ENCODE measurements at places on chromosomes 5 and 9.
A peak's percentile ranks its signal among the peaks of the same experiment; 100 is the strongest.

- DNase-seq, result peak; percentile 87
Observed at GRCh38 chr5:173302546-173303155, 25.6 kb downstream of the STC2 start.

- no peak for DNase-seq
Observed at GRCh38 chr5:62144401-62145022, 161.5 kb upstream of the KIF2A start.

DNA sequence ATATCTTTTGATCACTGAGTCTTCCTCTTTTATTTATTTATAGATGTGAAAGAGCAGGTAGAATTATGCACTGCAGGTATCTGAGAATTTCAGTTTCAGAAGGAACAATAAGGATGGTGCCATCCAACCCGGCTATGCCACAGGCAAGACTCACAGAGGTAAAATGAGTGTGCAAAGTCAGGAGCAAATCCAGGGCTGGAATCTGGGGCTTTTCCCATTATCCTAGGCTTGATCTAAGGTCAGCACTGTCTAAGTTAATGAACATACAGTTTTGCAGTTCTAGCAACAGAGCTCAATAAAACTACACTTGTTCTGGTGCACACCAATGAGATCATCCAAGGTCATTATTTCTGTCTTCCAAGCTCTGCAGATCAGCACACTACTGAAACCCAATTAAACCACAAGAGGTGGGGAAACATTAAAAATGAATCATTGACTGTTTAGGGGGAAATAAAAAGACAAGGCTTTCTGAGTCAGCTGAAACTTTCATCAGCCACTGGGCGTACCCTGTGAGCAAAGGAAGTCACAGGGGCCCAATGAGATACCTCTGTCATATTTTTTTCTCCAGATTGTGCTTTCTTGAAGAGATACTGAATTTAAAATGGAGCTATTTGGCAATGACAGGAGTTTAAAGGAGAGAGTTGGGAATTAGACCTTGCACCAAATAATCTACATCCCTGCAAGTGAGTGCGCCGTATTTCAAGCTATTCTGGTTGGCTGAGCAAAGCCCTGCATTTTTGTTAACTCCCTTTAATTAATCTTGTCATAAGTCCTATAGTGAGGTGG is 662.2 kb upstream of the ZNF608 start:
- peak; percentile 57 for DNase-seq

DNA sequence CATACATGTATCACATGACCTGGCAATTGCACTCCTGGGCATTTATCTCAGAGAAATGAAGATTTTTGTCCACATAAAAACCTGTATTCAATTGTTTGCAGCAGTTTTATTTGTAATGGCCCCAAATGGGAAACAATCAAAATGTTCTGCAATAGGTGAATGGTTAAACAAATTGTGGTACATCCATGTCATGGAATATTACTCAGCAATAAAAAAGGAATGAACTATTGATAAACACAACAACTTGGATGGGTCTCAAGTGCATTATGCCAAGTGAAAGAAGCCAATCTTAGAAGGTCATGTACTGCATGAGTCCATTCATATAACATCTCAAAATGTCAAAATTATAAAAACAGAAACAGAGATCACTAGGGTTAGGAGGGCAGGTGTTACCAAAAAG is 1.5 kb upstream of the NDUFS4 start:
- no peak for DNase-seq

GRCh38 chr5:28117273-28117672 is 1078.9 kb upstream of the CDH9 start:
- no peak for DNase-seq

DNA sequence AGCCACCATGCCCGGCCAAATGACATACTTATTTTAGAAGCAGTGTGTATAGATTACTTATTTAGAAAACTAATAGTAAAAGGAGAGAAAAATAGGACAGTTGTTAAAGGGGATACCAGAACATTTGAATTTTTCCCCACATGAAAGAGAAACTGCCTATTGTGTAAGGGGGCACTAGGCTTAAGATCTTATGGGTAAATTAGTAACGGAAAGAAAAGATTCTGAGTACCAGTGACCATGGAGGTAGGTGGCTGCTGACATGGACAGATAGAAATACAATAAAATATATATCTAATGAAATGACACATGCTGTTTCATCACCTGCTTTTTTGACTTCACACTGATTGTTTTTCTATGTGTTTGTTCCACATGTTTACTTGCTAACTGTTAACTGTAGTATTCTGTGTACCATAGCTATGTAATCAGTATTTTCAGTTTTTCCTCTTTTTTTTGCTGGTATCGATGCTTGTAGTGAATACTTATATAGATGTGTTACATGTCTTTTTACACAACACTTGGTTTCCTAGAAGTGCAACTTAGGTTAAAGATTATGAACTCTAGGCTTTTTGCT is 3.0 kb upstream of the DNAJC21 start:
- DNase-seq, result no peak

DNA sequence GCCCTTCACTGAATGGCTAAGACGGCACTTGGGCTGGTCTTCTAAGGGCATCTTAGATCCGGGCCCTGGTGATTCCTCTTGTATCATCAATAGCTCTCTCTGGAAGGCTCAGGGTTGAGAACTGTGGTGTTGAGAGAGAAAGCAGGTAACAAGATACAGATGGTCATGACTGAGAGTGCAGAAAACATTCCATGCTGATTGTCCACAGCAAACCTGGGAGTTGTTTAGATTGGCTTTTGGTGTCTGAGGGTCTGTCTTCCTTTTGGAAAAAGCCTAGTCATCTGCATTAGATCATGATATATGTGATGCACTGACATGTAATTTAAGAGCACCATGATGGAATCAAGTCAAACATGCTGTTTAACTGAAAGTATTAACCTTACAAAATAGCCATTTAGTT is 331.9 kb downstream of the ADAMTS6 start:
- no peak for DNase-seq

DNA sequence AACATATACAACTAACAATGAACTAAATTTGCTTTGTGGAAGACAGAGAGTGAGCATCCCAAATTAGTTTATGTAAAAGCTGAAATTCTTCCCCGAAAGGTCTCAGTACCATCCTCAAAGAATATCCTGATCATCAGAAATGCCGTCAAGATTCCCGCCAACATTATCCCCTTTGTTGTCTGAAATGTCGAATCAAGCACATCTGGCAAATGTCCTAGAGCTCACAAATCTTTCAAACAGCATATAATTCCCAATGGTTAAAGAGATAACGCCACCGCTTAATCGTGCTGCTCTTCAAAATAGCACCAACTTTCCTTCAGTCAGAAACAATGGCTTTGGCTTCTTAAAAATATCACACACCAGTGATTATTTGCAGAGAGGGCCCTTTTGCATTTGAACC is 23.8 kb downstream of the MORN5 start:
- no peak for DNase-seq

DNA sequence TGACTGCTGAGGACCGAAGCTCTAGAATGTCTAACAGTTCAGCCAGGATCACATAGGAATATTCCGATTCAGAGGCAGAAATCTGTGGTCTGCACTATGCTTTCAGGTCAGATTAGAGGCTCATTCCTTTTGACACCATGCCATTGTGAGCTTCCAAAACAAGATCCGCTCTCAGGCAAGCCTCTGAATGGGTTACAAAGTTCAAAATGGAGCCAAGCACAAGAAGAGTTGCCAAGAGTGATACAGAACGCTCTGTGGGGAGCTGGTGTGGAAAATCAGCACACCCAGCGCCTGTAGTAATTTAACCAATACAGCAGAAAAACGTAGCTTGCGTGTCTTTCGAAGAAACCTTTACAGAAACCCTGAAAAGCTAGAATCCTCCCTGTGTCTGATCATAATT is 33.3 kb upstream of the FAT2 start:
- no peak for DNase-seq

DNA sequence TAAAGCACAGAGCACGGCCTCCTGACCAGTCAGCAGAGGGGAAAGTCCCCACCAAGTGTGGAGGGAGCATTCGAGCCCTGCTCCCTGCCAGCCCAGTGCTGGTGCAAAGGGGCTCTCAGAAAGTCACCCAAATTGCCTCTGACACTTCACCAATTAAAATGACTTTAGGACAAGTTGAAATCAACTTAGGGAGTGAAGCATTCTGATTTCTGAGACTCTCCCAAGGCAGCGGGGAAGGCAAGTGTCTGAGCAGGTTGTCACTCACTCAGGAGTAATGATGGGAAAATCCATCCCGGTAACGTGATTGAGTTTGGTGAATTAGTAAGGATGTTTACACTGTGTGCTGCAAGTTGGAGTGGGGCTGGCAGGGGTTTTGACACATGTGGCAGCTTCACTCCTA is 73.7 kb downstream of the PCDH1 start:
- no peak for DNase-seq

GRCh38 chr5:178241688-178242231 is 9.2 kb upstream of the PHYKPL start:
- DNase-seq, result no peak

DNA sequence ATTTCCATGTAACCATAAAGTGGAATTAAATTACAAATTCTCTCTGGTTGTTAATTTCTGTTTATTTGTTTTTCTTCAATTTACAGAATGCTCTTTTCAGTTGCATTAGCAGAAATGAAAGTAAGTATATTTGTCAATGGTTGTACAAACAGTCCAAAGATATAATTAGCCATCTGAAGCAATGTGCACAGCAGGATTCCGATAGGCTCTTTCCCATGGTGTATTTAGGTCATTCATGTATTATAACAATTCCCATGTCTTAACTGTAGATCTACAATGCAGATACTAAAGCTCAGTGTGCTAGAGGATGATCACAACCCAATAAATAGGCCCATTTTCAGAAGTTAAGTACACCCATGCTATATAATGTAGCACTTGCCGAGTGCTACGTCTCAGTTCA is 43.8 kb downstream of the RECK start:
- no peak for DNase-seq

DNA sequence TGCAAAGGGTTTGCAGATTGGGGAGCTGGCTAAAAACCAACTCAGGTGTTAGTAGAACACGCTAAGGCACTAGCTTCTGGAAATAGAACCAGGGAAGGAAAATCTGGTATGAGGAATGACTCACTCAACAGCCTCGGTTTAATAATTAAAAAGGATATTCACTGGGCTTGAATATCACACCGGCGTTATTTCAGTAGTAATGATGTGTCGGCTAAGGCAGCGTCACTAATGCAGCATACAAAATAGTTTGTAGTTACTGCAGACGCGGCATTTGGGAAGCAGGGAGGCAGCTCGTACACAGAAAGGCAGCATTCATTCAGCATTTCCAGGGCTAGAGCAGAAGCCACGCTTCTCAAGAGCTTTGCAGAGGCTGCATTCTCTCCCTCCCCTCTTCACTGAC is 1.7 kb downstream of the ADRA1B start:
- DNase-seq, result no peak

GRCh38 chr9:136204838-136205706 is at the start of gene LHX3:
Gene LHX3, minus strand, starts transcription at chr9:136205128. Its CDS starts 116 bp downstream, at chr9:136205012.
- DNase-seq, result no peak

DNA sequence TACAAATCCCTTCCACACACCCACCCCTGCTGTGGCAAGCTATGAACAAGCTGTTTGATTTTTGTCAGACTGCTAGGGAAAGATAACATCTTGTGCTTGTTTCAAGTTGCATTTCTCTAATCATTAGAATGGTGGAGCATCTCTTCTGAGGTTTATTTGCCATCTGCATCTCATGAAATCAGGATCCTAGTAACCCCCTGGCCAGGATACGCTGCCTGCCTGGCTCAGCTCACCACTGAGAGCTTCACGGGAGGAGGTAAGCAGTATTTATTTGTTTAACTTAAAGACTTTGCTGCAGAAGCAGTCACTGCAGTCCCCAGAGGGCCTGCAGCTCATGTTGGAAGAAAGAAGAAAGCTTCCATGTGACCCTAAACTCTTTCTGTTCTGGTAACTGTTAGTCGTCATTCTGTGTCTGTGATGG is 83.3 kb upstream of the CXCL14 start:
- DNase-seq, result no peak

- no peak for DNase-seq
Observed at GRCh38 chr9:79572608-79573411, 1.0 kb downstream of the TLE4 start.

DNA sequence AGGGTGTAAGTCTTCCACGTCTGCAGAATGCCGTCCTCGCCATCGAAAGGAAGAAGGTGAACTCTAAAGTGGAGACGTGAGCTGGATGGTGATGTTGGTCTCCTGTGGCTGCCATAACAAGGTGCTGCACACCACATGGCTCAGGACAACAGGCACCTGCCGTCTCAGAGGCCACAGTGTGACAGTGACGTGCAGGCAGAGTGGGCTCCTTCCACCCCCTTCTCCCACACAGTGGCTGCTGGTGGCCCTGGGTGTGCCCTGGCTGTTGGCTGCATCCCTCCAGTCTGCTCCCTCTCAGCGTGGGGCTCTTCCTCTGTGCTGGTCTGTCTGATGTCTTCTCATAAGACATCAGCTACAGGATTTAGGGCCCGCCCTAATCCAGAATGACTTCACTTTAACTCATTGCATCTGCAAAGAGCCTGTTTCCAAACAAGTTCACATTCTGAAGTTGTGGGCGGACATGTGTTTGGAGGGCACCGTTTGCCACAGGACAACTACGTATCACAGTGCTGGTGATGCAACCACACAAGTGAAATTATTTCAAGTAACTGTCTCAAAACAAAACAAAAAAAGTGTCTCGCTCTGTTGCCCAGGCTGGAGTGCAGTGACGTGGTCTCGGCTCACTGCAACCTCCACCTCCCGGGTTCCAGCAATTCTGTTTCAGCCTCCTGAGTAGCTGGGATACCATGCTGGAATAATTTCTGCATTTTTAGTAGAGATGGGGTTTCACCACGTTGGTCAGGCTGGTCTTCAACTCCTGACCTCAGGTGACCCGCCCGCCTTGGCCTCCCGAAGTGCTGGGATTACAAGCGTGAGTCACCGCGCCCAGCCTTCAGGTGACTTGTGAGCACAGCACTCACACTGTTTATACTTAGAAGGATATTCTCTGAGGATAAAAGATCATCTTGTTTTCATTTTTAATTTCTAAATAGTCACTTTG is 31.2 kb upstream of the CLPTM1L start:
- no peak for DNase-seq

- no peak for DNase-seq
Observed at GRCh38 chr9:16358751-16359150, 511.7 kb downstream of the BNC2 start.

GRCh38 chr9:9202276-9202675 is 1402.7 kb upstream of the DMAC1 start:
- DNase-seq, result no peak

GRCh38 chr9:82320566-82320965 is 332.0 kb downstream of the SPATA31D1 start:
- DNase-seq, result no peak

DNA sequence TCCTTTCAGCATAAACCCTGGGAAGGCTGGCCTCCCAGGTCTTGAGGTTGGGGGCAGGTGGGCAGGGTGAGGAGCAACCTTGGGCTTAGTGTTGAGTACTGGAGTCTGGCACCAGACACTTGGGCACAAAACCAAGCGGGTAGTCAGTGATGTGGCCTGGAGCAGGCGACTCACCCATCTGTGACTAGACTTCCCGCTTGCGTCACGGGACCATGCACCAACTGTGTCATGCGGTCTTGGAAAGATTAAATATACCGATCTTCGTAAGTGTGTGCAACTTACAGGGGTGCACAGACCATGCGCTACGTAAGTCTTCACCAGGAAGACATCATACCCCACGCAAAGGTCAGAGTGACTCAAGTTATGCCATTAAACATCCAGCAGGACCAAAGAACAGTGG is 304.4 kb upstream of the IRX4 start:
- no peak for DNase-seq

GRCh38 chr9:13576101-13576500 is 296.6 kb upstream of the MPDZ start:
- no peak for DNase-seq
